Naive thymus-derived CD8-positive, alpha-beta T cell (primary cell): ENCODE measurements at places on chromosomes 3 and 15. TPM values are rescaled to one million over a fixed set of nuclear protein-coding genes. Genes with fewer than 3 reads are reported as not detected.

GRCh38 chr15:68601206-68602197, 22.7 kb downstream of the CORO2B start:
- no peak overlapping the region for H3K27ac ChIP-seq
- H3K4me1 ChIP-seq: no peaks in the 10 kb centered on the region
- DNase-seq: no peak
- no peak overlapping the region for H3K4me3 ChIP-seq

DNA sequence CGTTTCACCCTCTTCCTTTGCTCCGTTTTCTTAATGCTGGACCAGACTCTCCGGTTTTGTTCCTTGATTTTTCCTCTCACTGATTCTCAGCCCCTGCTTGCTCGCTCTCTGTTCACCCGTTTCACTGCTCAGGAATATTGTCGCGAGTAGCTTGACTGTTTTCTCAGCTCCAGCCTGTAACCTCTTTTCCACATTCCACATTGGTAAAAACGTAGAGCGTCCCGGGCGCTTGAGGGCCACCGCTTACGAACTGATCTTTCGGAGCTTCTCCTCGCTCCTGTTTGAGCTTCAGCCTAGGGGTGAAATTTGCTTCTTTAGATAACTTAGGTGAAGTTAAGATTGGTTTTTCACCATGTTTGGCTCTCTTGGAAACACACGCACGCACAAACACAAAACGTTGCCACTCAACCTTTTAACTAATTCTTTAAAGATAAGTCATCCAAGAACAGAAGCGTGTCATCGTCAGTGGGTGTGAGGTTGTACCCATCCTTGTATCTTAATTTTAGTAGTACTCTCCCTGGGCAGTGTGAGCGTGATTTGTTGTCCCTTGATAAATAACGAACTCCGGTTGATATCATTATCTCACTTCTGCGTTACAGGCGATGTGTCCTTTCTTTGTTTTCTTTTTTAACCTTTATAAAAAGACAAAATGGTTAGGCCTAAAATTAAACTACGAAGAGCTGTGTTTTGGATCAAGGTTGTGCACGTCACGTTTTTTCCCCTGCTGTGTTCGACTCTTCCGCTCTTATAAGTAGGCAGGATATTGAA, 1.0 kb downstream of the PAK2 start:
- H3K4me1 ChIP-seq: peaks cover 16% of the 10 kb centered on the region
- H3K27ac ChIP-seq: peak overlapping the region; percentile 97
- H3K4me3 ChIP-seq: peak overlapping the region; percentile 100
- H3K27me3 ChIP-seq: no peaks in the 10 kb centered on the region
- no peaks in the 10 kb centered on the region for H3K36me3 ChIP-seq

The ASB7 gene
- 20.5 TPM for total RNA-seq

- DNase-seq: no peak
- H3K4me1 ChIP-seq: no peaks in the 10 kb centered on the region
- no peak overlapping the region for H3K27ac ChIP-seq
- no peaks in the 10 kb centered on the region for H3K36me3 ChIP-seq
These were observed 12.8 kb upstream of the KLF15 start for GRCh38 chr3:126370055-126370454.

GRCh38 chr3:36312351-36312750, 68.0 kb upstream of the STAC start:
- no peak overlapping the region for H3K27ac ChIP-seq
- peaks cover 16% of the 10 kb centered on the region for H3K36me3 ChIP-seq
- no peak for DNase-seq
- no peak overlapping the region for H3K4me3 ChIP-seq
- H3K27me3 ChIP-seq: peaks cover 5% of the 10 kb centered on the region

DNA sequence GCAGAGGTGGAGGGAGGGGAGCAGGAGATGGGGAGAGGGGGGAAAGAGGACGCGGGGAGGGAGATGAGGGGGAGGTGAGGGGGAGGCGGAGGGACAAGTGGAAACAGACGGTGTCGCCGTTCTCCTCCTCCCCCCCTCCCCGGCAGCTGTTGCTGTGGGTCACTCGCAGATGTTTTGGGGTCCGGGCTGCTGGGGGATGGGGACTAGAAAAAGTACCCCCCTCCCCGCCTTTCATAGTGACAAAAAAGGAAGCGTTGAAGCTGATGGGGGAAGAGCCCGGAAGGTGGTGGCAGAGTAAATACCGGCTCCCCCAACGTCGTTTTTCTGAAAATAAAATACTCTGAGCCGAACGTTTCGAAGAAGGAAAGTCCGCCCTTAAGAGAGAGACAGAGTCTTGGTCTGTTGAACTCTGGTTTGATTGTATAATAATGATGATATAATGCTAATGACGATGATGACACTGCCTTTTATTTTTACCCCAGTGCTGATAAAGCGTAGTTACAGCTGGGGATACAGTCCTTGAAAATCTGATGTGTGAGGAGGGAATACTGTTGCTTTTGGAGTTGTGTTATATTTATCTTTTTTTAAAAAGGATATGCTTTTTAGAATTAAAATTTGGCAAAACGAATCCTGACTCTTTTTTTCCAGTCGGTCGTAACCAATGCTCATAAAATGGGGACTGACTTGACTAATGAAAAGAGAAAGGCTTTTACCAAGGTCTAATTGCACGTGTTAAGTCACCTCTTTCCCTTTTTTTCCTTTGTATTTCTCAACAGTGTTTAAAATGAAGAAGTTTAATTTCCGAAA, 993 bp downstream of the STXBP5L start:
- no peak for DNase-seq
- H3K4me3 ChIP-seq: peak overlapping the region; percentile 74
- peaks cover 57% of the 10 kb centered on the region for H3K27me3 ChIP-seq

DNA sequence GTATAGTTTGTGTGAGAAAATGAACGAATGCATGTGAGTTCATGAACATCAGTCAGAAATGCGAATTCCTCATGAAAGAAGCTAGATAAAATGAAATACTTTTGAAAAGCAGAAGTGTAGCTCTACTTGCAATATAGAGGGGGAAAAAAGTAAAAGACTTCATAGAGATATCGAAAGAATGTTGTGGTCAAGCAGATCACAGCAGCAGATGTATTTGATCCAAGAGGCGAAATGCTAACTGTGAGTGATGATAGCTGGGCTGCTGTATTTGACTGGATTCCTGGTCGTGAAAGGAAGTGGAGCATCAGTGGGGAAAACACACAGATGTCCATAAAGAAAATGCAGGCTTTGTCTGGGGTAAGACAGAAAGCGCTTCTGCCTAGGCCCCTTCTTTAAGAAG, 112.4 kb downstream of the ADAMTSL3 start:
- H3K4me3 ChIP-seq: no peak overlapping the region
- no peaks in the 10 kb centered on the region for H3K36me3 ChIP-seq
- no peaks in the 10 kb centered on the region for H3K4me1 ChIP-seq

GRCh38 chr3:53711387-53711786, 134.8 kb downstream of the CHDH start:
- no peaks in the 10 kb centered on the region for H3K36me3 ChIP-seq
- H3K4me3 ChIP-seq: no peak overlapping the region

DNA sequence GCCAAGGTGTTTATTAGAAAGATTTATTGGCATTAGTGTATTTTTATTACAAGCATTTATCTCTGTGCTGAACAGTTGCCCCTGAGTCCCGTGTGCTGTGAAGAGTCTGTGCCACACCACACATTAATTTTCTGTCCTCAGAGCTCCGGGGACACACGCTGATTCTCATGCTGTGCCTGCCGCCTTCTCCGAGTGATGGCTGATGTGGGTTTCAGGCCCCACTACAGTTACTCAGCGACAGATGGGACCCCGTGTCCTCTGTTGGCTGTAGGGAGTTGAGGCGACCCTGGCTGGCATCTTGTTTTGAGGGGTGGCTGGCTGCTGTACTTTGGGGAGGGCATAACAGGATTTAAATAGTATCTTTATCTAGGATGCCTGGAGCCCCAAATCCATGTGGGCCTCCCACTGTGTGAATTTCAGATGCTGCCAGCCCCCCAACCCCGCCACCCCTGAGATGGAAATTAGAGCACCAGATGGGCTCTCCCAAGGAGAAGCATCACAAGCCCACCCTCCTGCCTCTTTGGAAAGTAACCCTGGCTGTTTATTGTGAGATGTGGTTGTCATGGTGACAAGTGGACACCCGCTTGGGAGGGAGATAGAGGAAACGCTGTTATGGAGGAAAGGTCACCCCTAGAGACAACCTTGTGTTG, 185.6 kb downstream of the APBA2 start:
- H3K36me3 ChIP-seq: peaks cover 4% of the 10 kb centered on the region

DNA sequence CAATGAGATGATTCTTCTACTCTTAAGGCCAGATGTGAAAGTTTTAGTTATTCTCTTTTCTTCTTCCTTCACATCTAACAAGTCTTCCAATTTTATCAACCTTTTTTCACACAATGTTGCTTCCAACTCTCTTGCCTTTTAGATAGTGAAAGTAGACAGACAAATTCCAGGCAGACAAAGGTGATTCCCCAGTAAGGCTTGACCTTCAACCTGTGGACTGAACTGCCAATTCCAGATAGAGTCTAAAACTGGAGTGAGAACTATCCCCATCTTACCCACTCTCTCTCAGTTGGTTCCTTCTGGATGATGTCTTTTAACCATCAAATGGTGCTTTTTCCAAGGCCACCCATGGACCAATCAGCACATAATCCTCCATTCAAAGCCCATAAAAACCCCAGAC, 159.0 kb downstream of the NSUN3 start:
- H3K27me3 ChIP-seq: peaks cover 4% of the 10 kb centered on the region
- H3K27ac ChIP-seq: no peak overlapping the region
- no peak overlapping the region for H3K4me3 ChIP-seq
- DNase-seq: no peak

DNA sequence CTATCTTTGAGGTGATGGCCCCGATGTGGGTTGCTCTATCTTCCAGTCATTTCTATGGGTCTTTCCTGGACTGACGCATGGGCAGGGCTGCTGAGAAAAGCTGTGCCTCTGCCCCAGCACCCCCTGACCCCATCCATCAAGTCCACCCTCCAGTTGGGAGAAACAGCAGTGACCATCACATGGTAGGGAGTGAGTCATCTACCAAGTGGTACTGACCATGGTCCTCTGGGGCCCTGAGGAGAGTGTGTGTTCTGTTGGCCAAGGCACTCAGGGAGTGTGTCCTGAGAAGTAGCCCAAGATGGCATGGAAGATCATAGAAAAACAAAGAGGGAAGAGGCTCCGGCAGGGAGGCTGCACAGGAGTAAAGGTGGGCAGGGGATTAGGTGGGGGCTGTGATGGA, 1.6 kb upstream of the DNAH1 start:
- no peak overlapping the region for H3K4me3 ChIP-seq
- H3K27ac ChIP-seq: peak overlapping the region; percentile 49
- peaks cover 5% of the 10 kb centered on the region for H3K36me3 ChIP-seq
- peaks cover 34% of the 10 kb centered on the region for H3K4me1 ChIP-seq

The ZNF620 gene
- 3.9 TPM for total RNA-seq

DNA sequence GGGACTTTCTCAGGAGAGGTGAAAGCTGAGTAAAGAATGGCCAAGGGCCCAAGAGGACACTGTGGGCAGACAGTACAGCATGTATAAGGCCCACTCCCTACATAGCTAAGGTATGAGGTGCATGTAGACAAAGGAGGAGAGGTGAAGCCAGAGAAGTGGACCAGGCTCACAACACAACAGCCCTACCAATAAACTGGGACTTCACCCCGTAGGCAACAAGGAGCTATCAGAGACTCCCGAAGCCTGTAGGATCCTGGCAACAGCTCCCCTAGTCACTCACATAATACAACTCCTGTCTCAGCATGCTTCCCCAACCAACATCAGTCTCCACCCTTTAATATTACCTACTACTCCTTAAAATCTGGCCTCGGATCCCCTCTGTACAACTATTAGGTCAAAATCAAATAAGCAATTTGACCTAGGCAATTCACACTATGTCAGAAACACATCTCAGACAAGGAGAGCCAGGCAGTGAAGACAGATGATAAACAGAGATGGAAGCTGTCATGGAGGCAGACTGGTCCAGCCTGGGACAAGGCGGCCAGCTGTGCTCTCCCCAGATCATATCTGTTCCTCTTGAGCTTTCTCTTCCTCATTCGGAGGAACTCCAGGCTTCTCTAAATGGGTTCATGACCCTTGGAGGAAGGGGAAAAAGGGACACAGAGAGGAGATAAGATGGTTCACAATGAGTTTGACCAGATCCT, 1.4 kb downstream of the XXYLT1 start:
- DNase-seq: no peak
- peaks cover 34% of the 10 kb centered on the region for H3K4me1 ChIP-seq
- H3K36me3 ChIP-seq: no peaks in the 10 kb centered on the region
- no peak overlapping the region for H3K27ac ChIP-seq
- H3K4me3 ChIP-seq: peak overlapping the region; percentile 88
